ENCODE measurements at places on chromosomes 6 and 20.

DNA sequence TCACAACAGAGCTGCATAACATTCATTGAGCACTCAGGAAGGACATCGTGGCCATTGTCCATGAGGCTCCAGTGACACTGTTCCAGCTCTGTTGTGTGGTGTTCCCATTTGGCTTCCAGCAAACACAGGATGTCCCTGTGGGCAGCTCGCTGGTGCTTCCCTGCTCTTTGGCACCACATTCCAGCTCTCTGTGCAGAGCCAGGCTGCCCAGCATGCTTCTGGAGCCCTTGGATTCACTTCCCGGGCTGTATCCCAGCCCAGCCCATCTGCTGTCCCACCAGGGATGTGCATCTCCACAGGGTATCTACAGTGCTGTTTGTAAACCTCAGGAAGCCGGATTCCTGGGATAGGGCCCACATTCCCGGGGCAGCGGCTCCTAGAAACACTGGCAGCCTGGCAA lies 57.2 kb downstream of the CTCFL start:
- DNase-seq, result no peak

GRCh38 chr6:69097948-69098347 lies 462.9 kb downstream of the ADGRB3 start:
- no peak for DNase-seq

GRCh38 chr6:155499574-155499973 lies 43.9 kb upstream of the NOX3 start:
- DNase-seq, result no peak

GRCh38 chr20:36394340-36394965 lies 88.3 kb downstream of the DLGAP4 start:
- DNase-seq, result peak; percentile 34

GRCh38 chr20:32534661-32535240 lies 50.4 kb downstream of the NOL4L start:
- peak; percentile 47 for DNase-seq

- DNase-seq, result no peak
These were observed 28.3 kb upstream of the LOC128125822 start for GRCh38 chr6:63543982-63544381.

GRCh38 chr20:63889241-63890200 lies 5.4 kb upstream of the DNAJC5 start:
- no peak for DNase-seq

- no peak for DNase-seq
These were observed 1005.4 kb downstream of the GRIK2 start for GRCh38 chr6:102398788-102399390.

DNA sequence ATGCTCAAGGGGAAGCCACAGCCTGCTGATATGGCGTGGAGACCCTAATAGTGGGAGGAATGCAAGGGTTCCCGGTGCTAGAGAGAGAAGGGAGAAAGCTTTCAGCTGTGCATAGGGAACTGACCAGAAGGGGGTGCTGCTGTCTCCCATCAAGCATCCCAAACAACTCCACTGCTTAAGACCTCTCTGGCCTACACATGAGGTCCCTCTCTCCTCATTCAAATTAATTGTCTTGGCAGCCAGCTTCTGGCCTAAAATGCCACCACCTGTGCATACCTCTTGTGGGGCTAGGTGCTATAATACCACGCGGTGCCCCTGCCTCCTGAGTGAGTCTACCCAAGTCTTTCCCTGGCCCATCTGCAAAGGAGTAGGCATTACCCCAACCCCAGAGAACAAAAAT lies 14.5 kb downstream of the ADISSP start:
- DNase-seq, result peak; percentile 79

- no peak for DNase-seq
These were observed 187.0 kb downstream of the DTNBP1 start for GRCh38 chr6:15475872-15476271.

GRCh38 chr6:106750946-106751345 lies 121.6 kb downstream of the QRSL1 start:
- DNase-seq, result no peak

GRCh38 chr6:56699066-56699654 lies 56.5 kb upstream of the DST start:
- no peak for DNase-seq
